CD4-positive, CD25-positive, alpha-beta regulatory T cell (primary cell): ENCODE measurements at places on chromosomes 16 and 17. TPM values are rescaled to one million over a fixed set of nuclear protein-coding genes. Genes with fewer than 3 reads are reported as not detected.

Gene KRT33A
- total RNA-seq = not detected

DNA sequence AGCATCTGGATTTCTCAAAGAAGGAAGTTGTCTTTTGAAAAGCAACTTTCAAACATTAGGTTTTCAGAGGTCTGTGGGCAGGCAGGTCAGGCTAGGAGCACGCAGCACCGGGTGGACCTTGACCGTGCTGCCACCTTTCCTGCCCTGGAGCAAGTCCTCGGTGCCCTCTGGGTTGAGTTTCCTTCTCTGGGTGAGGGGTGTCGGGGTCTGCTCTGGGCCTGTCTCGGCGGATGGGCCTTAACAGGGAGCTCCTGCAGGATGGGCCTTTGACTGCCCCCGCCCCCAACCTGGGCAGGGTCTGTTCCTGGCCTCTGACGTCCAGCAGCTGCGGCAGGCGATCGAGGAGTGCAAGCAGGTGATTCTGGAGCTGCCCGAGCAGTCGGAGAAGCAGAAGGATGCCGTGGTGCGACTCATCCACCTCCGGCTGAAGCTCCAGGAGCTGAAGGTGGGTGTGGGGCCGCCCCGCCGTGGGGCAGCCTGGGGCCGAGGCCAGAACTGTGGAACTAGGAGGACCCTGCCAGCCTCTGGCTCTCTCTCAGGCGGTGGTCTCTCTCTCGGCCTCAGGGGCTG lies 8.7 kb downstream of the DEF8 start:
- DNase-seq = no peak

GRCh38 chr17:14297161-14297851 lies 3.6 kb upstream of the HS3ST3B1 start:
- DNase-seq = peak; percentile 54

Gene KRT15
- total RNA-seq = not detected

DNA sequence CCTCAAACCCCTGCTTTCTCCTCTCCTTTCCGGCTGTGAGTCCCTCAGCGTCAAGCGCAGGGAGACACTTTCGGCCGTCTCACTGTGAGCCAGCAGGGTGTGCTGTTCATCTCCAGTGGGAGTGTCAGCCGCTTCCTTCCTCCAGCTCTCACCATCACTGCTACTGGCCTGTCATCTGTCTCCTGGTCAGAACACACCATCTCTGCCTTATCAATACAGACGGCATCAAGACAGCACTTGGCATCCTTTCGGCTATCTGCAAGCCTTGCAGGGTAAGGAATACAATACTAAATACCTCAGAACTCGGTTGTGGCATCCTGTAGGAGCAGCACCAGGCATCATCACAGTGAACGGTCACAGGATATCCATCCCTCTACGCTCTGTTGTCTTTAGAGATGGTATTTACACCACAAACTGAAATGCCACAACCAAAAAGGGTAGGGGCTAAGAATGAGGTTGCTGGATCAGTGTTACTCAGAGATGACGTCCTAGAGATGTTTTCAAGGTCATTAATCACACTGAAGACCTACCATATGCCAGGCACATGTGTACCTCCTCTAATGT lies 20.7 kb upstream of the CMTM4 start:
- peak; percentile 29 for DNase-seq

- no peak for DNase-seq
Observed at GRCh38 chr17:72850410-72851118, 241.9 kb downstream of the SLC39A11 start.

- DNase-seq = no peak
Observed at GRCh38 chr16:82701442-82701955, 74.7 kb downstream of the CDH13 start.

- no peak for DNase-seq
Observed at GRCh38 chr16:14329727-14330350, 258.7 kb downstream of the MRTFB start.

DNA sequence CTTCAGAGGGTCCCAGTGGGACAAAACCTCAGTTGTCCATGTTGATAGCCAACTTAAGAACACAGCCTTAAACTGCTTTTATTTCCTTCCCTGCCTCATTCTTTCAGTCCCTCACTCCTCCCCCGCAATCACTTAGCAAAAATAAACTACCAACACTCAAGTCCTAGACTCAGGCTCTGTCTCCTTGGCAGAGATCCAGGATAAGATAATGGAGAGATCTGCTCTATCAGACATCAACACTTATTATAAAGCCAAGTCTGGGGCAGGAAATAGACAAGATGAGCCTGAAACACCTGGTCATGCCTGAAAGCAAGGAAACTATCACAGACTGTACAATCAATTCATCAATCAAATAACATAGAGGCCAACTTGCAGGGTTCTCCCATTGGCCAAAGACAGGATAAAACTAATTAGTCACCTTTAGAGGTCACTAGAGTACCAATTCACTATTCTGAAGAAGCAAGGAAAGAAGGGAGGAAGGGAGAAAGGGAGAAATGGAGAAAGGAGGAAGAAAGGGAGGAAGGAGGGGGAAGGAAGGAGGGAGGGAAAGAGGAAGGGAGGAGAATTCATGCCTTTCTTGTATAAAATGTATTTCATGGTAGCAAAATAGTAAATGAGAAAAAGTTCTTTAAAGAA lies 15.7 kb downstream of the HYDIN start:
- no peak for DNase-seq

Gene CPNE7
- total RNA-seq = 0.69 TPM

Gene USP43
- not detected for total RNA-seq

Gene PHLPP2
- 10.1 TPM for total RNA-seq

- DNase-seq = no peak
Observed at GRCh38 chr17:82239926-82240505, 11.2 kb downstream of the SLC16A3 start.

DNA sequence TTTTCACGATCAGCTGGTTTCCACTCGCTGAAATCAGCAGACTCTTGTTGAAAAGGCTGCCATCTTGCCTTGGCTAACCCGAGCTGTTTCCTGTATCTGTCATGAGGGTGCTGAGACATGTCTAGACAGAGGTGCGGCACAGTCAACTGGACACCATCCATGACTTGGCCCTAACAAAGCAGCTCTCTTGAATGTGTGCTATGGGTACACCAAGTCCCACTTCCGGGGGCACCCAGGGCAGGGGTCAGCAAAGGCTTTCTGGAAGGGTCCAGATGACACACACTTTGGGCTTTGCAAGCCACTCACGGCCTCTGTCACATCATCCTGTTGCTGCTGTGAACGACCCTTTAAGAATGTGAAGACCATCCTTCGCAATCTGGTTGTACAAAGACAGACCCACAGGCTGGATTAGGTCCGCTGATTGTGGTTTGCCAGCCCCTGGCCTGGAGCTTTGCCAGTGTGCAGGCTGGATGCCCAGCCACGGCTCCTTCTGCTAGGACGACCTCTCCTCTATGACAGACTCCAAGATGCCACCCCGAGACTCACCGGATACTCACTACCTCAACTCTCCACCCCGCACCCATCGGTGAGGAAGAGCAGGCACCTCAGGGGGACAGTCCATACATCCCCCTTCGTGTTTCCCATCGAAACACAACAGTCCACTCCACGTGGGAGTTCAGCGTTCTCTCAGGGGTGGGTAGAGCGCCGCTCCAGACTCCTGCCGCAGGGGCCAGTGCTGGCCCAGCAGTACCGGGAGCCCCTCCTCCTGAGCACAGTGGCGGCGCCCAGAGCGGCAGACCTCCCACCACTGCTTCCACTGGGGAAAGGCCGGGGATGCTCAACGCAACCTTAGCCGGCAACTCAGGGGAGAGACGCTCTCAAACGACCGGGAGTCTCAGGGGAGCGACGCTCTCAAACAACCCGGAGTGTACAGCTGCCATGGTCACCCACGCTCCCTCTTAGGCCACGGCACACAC lies 123.5 kb downstream of the ANKRD11 start:
- DNase-seq = no peak

Gene TBC1D3E
- not detected for total RNA-seq

- no peak for DNase-seq
Observed at GRCh38 chr17:34503528-34504195, 75.7 kb upstream of the TMEM132E start.

Gene BMERB1
- total RNA-seq = 3.4 TPM

GRCh38 chr16:88387941-88388627 lies 5.3 kb downstream of the ZNF469 start:
- DNase-seq = no peak

DNA sequence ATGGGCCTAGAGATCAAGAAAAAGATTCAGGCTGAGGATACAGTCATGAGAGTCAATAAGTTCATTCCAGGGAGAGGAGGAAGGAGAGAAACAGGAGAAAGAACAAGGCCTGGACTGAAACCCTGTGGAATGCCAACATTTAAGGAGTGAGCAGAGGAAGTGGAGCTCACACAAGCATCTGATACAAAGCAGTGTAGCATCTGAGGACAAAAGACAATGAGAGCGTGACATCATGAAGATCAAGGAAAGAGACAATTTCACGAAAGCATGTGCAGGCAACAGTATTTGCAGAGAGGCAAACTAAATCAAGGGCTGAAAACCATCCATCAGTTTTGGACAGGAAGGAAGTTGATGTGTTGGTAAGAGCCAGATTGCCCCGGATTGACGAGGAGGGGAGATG lies 25.3 kb upstream of the SCNN1B start:
- DNase-seq = no peak

DNA sequence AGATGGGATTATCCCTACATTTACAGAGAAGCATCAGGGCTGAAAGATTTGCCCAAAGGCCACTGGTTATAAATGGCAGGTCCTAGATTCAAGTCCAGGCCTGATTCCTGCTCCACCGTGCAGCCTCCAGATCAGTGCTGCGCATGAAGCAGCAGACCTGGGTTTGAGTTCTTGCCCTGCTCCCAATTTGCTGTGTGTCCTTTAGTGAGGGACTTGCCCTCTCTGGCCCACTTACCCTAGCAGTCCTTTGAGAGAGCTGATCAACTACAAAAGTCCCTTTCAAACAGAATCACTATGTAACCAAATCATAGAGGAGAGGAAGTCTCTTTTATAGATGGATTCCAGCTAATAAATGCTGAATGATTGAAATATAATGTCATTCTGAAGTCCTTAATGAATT lies 200.4 kb downstream of the RAB11FIP4 start:
- no peak for DNase-seq

GRCh38 chr16:290681-291405 lies 7.9 kb downstream of the PDIA2 start:
- DNase-seq = no peak

Gene ENO3
- 11.7 TPM for total RNA-seq

GRCh38 chr16:54934481-54935265 lies 4.0 kb downstream of the IRX5 start:
- DNase-seq = no peak

DNA sequence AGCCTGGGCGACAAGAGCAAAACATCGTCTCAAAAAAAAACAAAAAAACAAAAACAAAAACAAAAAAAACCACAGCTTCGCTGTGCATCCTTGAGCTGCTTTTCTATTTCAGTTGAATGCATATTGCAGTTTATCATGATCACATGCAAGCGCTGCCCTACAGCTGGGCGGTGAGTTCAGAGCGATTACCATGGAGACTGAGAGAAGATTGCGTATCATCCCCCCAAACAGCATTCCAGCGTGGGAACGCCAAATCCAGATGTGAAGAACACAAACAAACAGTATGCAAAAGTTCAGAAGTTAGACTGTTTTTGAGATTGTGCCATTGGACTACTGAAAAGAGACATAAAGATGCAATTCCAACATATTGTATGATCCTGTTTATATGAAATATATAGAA lies 15.1 kb upstream of the SLC52A1 start:
- no peak for DNase-seq

DNA sequence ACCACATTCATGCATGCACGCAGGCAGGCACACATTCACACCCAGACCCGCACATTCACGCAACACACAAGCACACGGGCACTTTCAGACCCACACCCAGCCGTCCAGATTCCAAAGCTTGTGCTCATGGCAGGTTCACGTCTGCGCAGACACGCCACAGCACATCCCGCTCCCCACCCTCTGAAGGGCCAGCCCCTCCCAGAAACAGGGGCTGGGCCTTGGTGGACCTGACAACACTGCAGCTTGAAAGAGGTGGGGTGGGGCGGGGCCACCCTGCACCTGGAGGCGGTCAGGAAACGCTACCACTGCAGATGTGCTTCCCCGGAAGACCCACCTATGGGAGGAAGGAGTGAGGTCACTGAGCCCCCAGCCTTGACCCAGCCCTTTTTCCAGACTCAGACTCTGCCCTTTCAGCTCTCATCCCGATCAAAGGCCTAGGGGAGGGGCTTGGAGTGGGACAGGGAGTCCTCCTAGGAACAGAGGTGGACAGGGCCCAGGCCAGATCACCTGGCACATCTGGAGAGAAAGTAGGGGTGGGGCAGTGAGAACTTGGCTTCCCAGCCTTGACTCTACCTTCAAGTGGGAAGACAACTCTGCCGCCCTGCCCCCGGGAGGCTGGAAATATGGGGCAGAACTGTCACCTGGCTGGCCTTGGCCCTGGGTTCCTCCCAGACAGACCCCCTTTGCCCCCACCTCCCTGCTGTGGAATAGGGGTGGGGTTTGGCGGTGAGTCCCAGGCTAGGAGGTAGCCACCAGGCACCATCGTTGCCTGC lies 11.0 kb downstream of the P3H4 start:
- DNase-seq = no peak

Gene GRB7
- total RNA-seq = not detected

DNA sequence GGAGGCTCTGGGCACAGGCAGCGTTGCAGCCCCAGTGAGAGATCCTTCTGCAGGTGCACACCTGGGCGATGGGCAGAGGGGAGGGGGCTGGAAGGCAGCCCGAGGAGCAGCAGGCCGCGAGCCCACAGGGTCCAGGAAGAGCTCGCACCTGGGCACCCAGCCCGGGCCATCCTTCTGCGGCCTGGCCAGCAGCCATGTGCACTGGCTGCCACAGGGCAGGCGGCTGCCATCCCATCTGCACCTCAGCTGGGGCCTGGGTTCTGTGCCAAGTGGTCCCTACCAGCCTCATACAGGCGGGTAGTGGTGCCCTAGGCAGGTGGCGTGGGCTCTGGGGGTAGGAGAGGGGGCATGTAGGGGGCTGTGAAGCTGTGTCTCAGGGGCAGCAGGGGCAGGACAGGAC lies 197.2 kb downstream of the RBFOX3 start:
- no peak for DNase-seq
